ENCODE measurements at places on chromosomes 1 and 21.

- no peak for DNase-seq
Measured at GRCh38 chr1:74531796-74532195, 19.4 kb upstream of the LRRC53 start.

DNA sequence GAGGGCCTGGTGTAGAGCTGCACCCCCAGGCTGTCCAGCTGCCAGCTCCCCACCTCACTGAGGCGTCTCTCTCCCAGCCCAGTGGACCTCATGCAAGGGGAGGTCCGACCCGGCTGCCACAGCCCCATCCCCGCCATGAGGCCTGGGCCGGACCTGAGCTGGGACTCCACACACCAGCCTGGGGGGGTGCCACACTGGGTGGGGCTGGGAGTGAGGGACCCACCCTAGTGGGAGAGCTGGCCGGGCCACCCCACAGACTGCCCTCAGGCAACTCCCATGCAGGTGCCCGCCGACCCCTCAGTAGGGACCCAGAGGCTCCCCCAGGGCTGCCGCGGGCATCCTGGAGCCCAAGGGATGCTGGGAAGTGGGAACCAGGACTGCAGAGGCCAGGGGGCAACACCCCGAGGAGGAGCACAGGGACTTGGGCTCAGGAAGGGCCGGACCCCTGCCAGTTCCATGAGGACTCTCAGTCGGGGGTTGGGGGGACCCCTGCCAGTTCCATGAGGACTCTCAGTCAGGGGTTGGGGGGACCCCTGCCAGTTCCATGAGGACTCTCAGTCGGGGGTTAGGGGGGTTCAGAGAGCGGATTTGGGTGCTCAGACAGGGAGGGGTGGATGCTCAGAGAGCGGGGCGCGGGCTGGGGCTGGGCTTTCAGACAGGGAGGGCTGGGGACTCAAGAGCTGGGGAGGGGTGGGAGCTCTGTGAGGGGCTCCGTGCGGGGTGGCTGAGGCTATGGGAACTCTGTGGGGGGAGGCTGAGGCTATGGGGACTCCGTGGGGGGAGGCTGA lies 1.2 kb upstream of the RNF223 start:
- DNase-seq = no peak

- no peak for DNase-seq
Measured at GRCh38 chr1:154736841-154737240, 128.9 kb upstream of the ADAR start.

DNA sequence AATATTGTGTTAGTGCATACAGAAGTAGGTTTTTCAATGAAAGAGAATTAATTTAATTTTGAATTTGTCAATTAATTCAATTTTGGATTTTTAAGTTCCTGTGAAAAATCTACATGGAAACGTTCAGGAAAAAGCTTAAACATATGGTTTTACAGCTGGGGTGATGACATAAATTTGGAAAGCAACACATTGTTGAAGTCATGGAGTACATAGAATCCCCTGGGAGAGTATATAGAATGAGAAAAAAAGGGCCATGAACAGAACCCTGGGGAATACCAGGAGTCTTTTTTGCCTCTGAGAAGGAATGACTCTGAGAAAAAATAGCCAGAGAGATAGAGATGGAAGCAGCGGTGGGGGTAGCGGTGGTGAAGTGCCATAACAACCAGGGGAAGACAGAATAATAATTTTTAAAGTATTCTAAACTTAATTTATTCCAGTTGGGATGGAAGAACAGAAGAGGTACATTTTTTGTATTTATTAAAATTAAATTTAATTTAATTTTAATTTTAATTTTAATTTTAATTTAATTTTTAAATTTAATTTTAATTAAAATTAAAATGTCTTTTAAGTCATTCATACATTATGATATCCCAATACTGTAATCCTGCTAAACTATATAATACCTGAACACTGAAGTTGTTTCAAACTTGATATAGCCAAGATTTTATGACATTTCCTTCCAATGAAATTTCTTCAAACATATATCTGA lies 48.9 kb downstream of the NME7 start:
- DNase-seq = no peak

GRCh38 chr1:18093193-18093592 lies 14.4 kb upstream of the IGSF21 start:
- DNase-seq = no peak

DNA sequence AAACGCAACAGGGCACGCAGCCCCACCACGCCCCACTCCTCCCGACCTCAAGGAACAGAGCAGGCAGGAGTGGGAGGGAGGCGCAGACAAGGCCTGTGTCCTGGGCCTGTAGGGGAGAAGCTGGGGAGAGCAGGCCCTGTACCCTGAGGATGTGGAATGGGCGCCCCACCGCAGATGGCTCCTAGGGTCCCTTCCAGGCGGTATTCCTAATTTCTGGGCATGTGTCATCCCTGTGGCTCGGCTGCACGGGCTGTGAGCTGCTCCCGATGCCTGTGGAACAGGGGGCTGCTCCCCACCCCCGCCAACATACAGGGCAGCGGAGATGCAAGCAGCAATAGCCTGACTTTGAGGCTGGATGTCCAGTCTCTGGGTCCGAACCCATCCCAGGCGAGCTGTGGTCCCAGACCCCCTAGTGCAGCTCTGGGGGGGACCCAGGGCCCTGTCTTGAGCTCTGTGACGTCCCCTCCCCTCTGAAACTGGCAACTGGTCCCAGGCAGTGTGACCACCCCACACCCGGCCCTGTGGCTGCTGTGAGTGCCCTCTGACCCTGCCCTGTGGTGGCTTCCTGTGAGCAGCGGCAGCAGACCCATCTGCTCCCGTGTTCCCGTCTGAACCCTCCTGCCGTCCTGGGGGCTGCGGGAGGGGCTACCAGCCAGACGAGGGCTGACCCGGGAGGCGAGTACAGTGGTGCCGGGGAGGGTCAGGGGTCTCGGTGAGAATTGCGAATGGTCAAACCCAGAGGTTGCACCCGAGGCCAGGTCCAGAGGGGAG lies 13.9 kb upstream of the COL6A2 start:
- no peak for DNase-seq

- no peak for DNase-seq
Measured at GRCh38 chr1:208528578-208529240, 284.5 kb upstream of the PLXNA2 start.

DNA sequence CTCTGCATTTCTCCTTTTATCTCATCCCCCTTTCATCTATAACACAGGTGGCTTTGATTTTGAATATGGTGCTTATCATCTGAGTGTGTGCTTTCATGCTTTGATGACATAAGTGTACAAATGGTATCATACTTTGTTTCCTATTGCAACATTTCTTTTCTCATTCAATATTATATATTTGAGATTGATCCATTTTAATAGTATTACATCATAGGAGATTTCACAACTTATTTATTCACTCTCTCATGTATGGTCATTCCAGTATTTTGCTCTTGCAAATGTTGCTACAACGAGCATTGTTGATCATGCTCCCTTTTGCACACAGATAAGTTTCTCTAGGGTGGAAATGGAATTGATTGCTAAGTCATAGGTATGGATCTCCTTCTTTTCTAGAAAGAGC lies 302.8 kb downstream of the KIF26B start:
- DNase-seq = no peak

DNA sequence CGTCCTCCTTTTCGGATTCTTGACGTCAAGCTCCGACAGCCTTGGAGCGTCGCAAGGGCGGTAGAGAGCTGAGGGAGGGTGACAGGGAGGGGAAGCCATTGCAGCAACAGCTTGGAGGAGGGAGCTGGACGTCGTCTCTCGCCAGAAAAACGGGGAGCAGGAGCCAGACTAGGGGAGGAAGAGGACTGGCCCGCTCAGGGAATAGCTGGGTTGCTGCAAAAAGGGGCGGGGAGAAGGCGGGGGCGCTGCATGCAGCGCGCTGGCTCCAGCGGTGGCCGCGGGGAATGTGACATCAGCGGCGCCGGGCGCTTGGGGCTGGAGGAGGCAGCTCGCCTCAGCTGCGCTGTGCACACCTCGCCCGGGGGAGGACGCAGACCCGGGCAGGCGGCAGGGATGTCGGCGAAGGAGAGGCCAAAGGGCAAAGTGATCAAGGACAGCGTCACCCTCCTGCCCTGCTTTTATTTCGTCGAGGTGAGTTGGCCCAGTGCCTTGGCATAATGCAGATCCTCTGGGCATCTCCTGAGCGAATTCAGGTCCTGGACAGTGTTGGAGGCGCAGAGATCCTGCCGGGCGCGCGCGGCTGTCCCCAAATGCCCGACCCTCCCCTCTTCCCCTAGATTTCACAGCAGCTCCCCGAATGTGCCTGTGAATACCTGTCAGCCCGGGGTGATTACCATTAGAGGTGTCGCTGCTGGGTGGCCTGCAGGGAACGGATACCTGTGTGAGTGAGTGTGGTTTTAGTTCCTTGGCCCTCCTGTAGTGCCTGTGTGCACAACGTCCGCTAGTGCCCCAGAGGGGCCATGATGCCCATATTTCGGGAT lies at the start of gene PLPPR4:
Gene PLPPR4 (plus strand): TSS at position 292 of the 821 bp plus-strand sequence. CDS start 102 bp downstream, at position 394.
- DNase-seq = no peak

GRCh38 chr1:219085988-219086387 lies 87.7 kb upstream of the LYPLAL1 start:
- no peak for DNase-seq

DNA sequence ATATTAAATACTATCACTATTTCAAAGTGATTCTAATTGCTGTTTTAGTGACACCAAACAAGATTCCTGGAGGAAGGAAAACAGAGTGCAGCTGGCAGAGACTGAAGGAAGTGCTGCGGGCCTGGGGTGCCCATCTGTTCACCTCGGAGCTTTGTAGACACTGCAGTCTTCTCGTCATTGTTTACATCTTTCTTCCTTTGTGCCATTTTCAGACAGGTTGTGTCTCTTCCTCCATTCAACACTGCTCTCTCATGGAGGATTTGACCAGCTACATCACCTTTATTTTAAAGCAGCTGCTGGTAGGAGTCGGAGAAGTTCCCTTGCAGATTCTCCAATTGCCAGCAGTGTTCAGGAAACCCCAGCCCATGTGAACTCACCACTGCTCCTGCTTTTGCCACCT lies 37.3 kb downstream of the ABCA4 start:
- DNase-seq = no peak

DNA sequence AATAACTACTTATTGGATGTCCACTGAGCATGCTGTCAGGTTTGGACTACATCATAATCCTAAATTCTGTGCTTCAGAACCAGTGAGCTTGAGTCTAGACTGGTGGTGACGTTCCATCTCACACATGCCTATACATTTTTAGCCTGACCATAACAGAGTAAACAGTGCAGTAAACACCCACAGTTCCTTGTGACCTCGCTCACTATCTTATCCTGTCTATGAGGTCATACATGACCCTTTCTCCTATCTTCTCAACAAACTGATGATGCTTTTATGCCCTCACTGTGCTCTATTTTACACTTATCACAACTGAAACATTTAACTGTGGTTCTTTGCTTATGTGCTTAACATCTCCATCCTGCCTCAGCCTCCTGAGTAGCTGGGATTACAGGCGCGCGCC lies 91.2 kb downstream of the ENAH start:
- DNase-seq = no peak

DNA sequence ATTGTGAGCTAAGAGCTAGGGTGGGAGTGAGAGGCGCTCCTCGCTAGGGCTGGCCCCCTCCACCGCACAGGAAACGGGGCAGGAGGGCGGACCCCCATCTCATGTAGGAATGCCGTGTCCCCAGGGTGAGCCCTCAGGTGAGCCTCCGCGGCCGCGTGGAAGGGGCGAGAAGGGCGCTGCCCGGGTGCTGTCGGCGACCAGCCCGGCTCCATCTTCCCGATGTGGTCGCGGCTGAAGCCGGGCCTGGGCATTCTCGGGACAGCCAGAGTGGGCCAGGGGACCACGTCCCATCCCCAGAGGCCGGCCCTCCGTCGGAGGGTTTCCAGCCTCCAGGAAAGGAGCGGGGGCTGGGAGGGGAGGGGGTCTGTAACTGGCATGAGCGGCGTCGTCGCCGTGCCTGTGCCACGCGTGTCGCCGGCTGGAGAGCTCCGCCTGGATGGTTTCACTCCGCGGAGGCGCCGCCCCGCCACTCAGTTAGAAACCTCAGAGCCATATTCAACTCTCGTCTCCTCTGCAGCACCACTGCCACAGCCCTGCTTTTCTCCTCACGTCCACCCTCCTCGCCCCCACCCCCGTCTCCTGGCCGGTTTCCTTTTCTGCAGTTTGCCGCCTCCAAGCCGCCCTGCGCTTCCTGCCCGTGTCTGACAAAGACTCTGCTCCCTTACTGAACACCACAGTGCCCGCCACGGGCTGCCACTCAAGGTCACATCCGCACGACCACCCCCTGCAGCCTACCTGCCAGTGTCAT lies at the start of gene TMEM269:
Gene TMEM269 (plus strand): TSS at position 46 of the 748 bp plus-strand sequence. CDS start 4,903 bp downstream, outside the sequence.
- peak; percentile 33 for DNase-seq

DNA sequence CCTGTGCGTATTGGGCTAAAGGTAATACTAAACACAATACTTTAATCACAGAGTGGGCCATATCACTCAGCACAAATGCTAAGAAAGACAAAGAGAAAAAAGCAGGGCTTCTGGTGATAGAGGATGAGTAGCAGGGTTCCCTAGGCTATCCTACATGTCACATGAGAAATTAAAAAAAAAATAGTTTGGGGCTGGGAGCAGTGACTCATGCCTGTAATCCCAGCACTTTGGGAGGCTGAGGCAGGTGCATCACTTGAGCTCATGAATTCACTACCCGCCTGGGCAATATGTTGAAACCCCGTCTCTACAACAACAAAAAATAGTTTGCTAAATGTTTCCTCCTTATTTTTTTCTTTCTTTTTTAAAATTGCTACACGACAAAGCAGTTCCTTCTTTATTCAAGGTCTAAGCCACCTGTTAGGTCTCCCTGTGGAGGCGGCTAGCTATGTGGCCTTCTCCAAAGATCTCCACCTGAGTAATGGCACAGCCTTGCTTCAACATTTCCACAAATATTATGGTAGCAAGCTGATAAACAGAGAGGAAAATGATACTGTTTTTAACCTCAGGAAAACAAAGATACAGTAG lies 1.5 kb downstream of the ENSA start:
- DNase-seq = no peak

DNA sequence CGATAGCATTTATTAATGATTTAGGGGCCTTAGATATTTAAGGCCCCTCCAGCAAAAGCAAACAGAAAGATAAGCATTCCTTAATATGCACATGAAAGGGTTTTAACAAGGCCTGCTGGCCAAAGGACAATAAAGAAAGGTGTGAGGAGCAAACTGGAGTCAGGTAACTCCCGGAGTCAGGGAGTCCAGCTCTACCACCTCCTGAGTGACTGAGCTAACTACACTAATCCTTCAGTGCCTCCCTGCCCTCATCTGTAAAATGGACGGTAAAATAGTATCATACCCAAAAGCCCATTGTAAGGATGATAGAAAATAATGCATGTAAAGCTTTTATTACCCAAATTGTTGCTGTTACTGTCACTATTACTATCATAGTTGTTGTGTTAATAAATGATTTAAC lies 161.7 kb downstream of the SIPA1L2 start:
- DNase-seq = no peak

- DNase-seq = no peak
Measured at GRCh38 chr1:79501153-79501552, 494.6 kb upstream of the ADGRL4 start.

GRCh38 chr21:20720623-20721022 lies 277.6 kb upstream of the NCAM2 start:
- no peak for DNase-seq

Data from central memory CD4-positive, alpha-beta T cell (primary cell).